ENCODE measurements at places on chromosomes 13 and 19.

DNA sequence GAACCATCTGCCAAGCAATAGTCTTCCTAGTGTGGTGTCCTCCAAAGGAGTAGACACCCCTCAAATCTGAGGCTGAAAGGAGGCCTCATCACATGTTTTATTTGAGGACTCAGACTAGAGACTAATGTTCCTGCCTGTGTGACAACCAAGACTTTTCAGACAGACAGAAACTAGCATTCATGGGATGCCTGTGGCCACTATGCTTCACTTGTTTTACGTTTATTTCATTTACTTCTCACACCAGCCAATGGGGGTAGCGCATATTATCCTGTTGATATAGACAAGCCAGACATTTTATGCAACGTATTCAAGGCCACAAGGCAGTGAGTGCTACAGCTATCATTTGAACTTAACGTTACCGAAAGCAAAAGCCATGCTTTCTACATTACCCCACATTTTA lies 391.7 kb upstream of the HTR2A start:
- no peaks in the 10 kb centered on the region for H3K4me1 ChIP-seq
- H3K27me3 ChIP-seq = no peaks in the 10 kb centered on the region
- H3K36me3 ChIP-seq = no peaks in the 10 kb centered on the region
- no peak for DNase-seq

DNA sequence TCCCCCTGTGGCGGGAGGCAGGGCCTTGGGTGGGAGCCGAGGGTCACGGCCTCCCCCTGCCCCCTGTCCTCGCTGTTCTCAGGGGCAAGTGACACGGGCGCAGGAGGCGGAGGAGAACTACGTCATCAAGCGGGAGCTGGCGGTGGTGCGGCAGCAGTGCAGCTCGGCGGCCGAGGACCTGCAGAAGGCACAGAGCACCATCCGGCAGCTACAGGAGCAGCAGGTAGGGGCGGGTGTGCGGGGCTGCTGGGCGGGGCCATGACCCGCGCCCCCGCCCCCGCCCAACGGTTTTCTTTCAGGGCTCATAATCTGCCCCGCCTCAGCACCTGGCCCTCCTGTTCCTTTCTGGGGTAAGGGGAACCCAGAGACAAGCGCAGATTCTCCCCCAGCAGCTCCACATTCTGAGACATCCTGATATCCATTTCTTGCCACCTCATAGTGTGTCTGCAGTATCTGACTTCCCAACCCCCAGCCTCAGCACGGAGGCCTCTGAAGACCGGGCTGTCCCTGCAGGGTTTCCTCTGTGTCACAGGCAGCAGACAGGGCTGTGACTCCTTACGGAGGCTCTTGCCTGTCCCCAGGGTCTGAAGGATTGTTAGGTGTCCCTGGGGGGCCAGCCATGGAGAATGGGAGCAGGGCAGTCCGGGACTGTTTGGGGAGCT lies 15.9 kb downstream of the PRR36 start:
- no peaks in the 10 kb centered on the region for H3K27me3 ChIP-seq
- H3K4me3 ChIP-seq = no peak overlapping the region
- H3K36me3 ChIP-seq = no peaks in the 10 kb centered on the region

DNA sequence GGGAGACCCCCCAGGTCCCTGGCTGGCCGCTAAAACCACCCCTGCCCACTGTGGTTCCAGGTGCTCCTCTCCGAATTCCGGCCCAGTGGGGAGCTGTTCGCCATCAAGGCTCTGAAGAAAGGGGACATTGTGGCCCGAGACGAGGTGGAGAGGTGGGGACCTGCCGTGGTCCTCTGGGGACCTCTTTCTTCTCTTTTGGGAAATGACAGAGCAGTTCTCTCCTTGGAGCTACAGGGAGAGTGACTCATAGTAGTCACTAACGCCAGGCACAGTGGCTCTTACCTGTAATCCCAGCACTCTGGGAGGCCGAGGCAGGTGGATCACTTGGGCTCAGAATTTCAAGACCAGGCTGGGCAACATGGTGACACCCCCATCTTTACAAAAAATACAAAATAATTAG lies 7.3 kb downstream of the PTGER1 start:
- H3K27ac ChIP-seq = no peak overlapping the region
- H3K4me3 ChIP-seq = no peak overlapping the region
- H3K36me3 ChIP-seq = no peaks in the 10 kb centered on the region
- H3K4me1 ChIP-seq = peaks cover 8% of the 10 kb centered on the region

DNA sequence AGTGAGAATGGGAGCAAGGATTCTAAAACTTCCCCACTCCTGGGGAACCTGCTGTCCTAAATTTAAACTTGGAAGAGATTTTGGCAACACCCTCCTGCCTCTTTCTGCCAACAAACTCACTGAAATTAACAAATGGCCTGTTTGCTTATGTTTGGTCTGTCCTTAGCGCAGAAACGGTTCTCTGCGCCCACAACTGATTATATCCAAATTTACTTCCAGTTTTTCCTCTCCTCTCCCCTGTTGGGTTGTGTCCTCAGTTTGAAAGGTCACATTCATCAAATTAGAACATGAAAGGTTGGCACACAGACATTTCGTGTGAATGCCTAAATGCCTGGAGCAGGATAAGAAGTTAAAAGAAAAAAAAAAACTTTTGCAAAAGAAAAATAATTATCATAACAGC lies 56.4 kb upstream of the MRI1 start:
- no peaks in the 10 kb centered on the region for H3K4me1 ChIP-seq
- H3K27me3 ChIP-seq = no peaks in the 10 kb centered on the region
- no peak for DNase-seq
- no peak overlapping the region for H3K27ac ChIP-seq

DNA sequence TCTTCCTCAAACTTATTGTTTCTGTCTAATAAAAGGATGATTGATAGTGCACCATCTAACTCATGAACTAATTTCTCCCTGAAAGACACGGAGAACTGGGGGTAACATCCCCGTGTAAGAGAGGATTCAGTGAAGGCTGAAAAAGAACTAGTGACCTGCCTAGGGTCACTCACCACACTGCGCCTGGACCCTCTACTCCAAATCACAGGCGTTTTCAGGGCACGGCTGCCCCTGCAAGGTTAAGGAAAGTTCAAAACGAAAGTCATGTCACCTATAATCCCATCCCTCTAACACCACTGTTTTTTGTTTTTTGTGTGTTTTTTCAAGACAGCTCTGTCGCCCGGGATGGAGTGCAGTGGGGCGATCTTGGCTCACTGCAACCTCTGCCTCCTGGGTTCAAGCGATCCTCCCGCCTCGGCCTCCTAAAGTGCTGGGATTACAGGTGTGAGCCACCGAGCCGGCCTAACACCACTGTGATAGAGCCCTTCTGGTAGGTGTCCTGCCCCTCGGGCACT lies 8.7 kb downstream of the URAD start:
- no peak for DNase-seq
- H3K27me3 ChIP-seq = peaks cover 73% of the 10 kb centered on the region
- H3K36me3 ChIP-seq = no peaks in the 10 kb centered on the region
- H3K4me3 ChIP-seq = no peak overlapping the region

DNA sequence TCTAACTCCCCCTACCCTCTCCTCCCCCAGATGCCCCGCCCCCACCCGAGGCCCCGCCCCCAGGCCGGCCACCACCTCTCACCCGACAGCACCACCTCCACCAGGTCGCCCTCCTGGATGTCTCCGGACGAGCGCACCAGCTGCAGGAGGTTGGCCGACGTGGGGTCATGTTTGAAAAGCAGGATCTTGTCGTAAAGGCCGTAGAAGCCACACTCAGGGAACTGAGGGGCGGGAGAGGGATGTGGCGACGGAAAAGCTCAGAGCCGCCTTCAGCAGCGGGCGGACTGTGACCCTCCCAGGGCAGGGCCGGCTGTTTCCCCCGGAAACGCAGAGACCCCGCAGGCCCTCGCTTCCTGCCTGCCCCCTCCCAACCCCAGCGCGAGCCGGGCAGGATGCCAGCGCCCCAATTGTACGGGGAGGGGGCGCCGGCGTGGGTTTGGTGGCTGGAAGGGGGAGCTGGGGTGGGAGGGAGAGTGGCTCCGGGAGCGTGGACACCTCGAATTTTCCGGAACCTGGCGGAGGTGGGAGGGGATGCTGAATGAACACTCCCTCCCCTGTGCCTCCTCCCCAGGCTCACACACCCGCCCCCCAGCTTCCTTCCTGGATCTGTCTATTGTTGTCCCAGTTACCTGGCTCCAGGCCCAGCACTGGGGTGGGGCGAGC lies 3.0 kb downstream of the PRKD2 start:
- H3K4me1 ChIP-seq = peaks cover 44% of the 10 kb centered on the region
- peak overlapping the region; percentile 89 for H3K27ac ChIP-seq
- peak overlapping the region; percentile 95 for H3K4me3 ChIP-seq
- no peaks in the 10 kb centered on the region for H3K27me3 ChIP-seq
- peak; percentile 74 for DNase-seq

DNA sequence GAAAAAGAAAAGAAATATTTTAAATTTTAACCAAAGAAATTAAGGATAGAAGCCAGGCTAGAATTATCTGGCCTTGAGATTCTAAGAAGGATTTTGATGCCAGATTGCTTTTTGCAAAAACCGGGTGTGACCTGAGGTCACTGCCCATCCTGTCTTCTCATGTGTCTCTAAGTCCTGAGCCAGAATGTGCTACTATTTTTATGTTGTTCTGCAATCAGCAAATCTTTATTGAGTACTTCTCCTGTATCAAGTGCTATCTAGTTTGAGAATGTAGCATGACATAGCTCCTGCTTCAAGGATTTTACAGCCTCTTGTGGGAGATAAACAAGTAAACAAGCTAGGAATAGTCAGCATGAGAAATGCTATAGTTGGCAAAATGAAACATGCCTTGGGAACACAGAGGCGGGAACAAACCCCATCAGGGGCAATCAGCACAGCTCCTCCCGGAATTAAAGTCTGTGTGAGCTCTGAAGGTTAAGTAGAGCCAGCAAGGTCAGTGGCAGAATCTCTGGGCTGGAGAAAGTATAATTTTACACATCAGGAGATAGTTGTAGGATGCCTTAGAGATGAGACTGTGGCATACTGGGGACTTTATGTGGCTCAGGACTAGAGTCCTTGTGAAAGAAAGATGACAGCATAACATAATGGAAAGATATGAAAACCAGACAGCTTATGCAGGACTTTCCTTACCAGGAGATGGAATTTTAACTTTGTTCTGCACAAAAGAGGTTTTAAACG lies 899.5 kb upstream of the SLC10A2 start:
- H3K27me3 ChIP-seq = no peaks in the 10 kb centered on the region
- H3K27ac ChIP-seq = no peak overlapping the region
- no peak overlapping the region for H3K4me3 ChIP-seq

- H3K27me3 ChIP-seq = peaks cover 24% of the 10 kb centered on the region
- DNase-seq = no peak
- no peaks in the 10 kb centered on the region for H3K4me1 ChIP-seq
- no peak overlapping the region for H3K4me3 ChIP-seq
- H3K27ac ChIP-seq = no peak overlapping the region
Measured at GRCh38 chr13:109665240-109665639, 121.1 kb downstream of the IRS2 start.

DNA sequence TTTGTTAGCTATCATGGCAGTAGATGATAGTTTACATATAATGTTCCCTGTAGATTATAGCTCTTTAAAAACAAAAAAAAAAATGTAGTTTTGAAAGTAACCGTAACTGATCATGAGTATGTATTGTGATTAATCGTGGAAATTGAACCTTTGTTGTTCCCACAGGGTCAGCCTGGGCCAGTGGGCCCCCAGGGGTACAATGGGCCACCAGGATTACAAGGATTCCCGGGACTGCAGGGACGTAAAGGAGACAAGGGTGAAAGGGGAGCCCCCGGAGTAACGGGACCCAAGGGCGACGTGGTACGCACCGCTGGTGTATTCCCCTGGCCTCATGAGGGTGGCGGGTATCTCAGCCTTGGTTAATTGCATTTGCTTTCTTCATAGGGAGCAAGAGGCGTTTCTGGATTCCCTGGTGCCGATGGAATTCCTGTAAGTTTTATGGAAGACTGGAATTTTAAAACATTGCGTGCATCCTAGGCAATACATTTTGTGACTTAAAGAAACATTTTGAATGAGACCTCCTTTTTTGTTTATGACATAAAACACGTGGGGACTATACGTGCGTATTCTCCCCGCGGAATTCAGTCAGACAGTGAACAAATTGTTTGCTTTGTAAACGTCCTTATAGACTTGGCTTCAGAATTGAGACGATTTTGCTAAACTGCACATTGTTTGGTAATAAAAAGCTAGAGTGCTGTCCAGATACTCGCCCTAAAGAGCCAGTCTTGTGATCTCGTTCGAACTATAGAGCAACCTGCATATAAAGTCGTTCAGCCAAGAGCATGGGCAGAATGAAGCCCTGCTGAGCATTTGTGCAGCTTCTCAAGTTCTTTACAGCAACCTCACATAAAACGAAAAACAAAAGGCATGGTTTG lies 117.7 kb downstream of the COL4A2 start:
- no peaks in the 10 kb centered on the region for H3K4me1 ChIP-seq
- H3K27me3 ChIP-seq = peaks cover 28% of the 10 kb centered on the region
- H3K27ac ChIP-seq = no peak overlapping the region

- no peak for DNase-seq
- H3K4me3 ChIP-seq = no peak overlapping the region
- no peak overlapping the region for H3K27ac ChIP-seq
Measured at GRCh38 chr13:23632741-23633140, 62.5 kb downstream of the TNFRSF19 start.

GRCh38 chr19:8611391-8611876 lies 919 bp upstream of the ADAMTS10 start:
- H3K4me3 ChIP-seq = peak overlapping the region; percentile 57
- peaks cover 46% of the 10 kb centered on the region for H3K4me1 ChIP-seq
- no peak for DNase-seq
- no peaks in the 10 kb centered on the region for H3K27me3 ChIP-seq

DNA sequence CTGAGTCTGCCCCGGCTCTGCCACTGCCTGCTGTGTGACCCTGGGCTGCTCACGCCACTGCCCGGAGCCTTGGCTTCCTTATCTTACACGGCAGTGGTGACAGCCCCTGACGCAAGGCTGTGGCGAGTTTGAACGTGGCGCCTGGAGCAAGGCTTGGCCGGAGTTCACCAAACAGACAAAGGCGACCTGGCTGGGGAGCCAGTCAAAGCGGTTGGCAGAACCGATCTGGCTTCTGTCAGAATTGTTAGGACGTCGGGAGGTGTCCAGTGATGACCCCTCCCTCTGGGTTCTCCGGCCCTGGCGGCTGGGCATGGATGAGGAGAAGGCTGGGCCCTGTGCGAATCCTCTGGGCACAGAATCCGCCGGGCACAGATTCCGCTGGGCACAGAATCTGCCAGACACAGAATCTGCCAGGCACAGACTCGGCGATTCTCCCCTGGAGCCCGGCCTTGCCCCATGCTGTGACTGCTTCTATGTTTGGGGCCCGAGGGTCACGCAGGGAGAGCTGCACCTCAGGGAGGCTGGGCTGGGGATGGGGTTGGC lies 11.7 kb upstream of the TMEM255B start:
- no peaks in the 10 kb centered on the region for H3K36me3 ChIP-seq
- DNase-seq = no peak
- no peak overlapping the region for H3K27ac ChIP-seq
- no peak overlapping the region for H3K4me3 ChIP-seq
- H3K27me3 ChIP-seq = peaks cover 6% of the 10 kb centered on the region

GRCh38 chr19:17178291-17178690 lies 36.9 kb upstream of the USE1 start:
- no peak overlapping the region for H3K27ac ChIP-seq
- H3K4me3 ChIP-seq = no peak overlapping the region
- H3K36me3 ChIP-seq = peaks cover 4% of the 10 kb centered on the region
- H3K27me3 ChIP-seq = no peaks in the 10 kb centered on the region
- peaks cover 8% of the 10 kb centered on the region for H3K4me1 ChIP-seq

GRCh38 chr19:16867211-16867610 lies 21.6 kb upstream of the F2RL3 start:
- H3K36me3 ChIP-seq = no peaks in the 10 kb centered on the region
- H3K27me3 ChIP-seq = no peaks in the 10 kb centered on the region
- H3K4me1 ChIP-seq = peaks cover 5% of the 10 kb centered on the region
- H3K27ac ChIP-seq = no peak overlapping the region
- H3K4me3 ChIP-seq = no peak overlapping the region

Data from natural killer cell treated with Interleukin-12 subunit alpha and Interleukin-12 subunit beta and Interleukin-15 and Interleukin-18, amount 100 ng/mL, for 72 hours (primary cell).